ENCODE measurements at places on chromosomes 3 and 15. TPM values are rescaled to one million over a fixed set of nuclear protein-coding genes. Genes with fewer than 3 reads are reported as not detected.

The SELENOK gene
- 45.9 TPM for total RNA-seq

The NDN gene
- 1.9 TPM for total RNA-seq

The UTS2B gene
- not detected for total RNA-seq

The DAZL gene
- not detected for total RNA-seq

The RBPMS2 gene
- 0.12 TPM for total RNA-seq

The AMOTL2 gene
- 190 TPM for total RNA-seq

The HRG gene
- not detected for total RNA-seq

- DNase-seq, result no peak
These were observed 17.4 kb downstream of the SLC35A5 start for GRCh38 chr3:112579232-112579631.

DNA sequence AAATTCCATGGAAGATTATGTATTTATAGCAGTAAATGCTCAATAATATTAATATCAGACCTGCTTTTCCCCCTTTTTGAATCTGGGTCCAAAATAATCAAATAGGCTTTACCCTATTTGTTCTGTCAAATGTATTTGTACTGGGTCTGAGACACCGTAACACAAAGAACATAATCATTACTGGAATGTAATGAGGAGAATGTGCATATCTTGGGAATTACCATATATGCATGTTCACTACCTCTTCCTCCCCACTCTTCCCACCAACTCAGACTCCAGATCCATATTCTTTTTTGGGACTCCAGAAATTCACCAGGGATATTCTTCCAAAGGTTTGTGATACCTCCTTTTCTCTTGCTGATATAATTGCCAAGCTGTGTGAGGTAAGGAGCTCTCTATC is 237.1 kb downstream of the KCNMB2 start:
- no peak for DNase-seq

GRCh38 chr3:116300226-116300625 is 145.1 kb downstream of the LSAMP start:
- DNase-seq, result no peak

GRCh38 chr3:169583269-169583668 is 80.2 kb downstream of the MECOM start:
- no peak for DNase-seq

- no peak for DNase-seq
These were observed 49.4 kb downstream of the KLF15 start for GRCh38 chr3:126307591-126308393.

GRCh38 chr15:81026836-81027599 is 26.3 kb downstream of the TLNRD1 start:
- peak; percentile 73 for DNase-seq

DNA sequence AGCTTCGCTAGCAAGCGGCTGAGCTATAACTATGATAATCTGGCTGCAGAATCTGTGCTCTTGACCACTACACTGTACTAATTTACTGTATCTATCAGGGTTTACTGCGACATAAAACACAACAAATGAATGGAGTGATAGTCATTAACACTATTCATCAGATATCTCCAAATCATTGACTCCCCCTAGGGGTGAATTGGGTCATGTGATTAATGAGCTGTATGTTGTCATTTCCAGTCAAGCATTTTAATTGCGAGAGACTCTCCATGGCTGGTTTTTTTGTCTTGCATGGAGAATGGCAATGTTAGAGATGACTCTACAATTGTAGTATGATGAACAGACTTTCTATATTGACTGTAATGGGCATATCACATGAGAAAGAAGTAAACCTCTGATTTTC is 10.5 kb upstream of the TM4SF18 start:
- no peak for DNase-seq

DNA sequence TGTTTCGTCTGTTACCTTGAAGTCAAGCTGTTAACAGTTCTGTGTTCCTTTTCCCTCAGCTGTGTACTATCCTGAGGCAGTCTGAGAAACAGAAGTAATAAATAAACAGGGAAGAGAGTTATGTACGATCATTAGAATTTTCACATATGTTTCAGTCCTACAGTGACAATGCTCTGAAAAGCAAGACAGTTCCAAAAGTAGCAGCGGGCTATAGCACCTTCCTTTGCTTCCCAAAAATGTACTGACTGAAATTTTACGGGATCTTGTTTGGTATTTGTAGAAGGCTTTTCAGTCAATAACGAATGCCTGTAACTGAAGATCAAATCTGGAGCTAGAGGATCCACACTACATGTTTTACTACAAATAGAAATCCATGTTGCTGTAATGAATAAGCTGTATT is 428.1 kb downstream of the PYDC2 start:
- no peak for DNase-seq

GRCh38 chr15:77988347-77989295 is 88.9 kb downstream of the TBC1D2B start:
- no peak for DNase-seq

DNA sequence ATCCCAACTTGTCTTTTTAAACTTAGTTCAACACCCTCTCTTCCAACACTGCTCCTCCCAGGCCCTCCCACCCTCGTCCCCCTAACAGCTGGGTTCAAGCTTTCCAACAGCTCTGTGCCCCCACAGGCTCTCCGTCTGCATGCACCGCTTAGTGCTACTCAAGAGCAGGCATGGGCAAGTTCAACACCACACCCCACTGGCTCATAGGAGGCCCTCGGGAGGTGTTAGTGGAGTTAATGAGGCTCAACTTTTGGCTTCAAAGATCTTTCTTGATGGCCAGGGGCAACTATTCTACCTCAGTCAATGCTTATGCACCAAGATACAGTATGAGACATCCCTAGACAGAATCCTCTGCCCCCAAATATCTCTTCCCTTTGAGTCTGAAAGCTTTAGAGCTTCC is 114.4 kb downstream of the ANP32A start:
- no peak for DNase-seq

GRCh38 chr3:4162096-4162495 is 141.1 kb upstream of the SETMAR start:
- no peak for DNase-seq

DNA sequence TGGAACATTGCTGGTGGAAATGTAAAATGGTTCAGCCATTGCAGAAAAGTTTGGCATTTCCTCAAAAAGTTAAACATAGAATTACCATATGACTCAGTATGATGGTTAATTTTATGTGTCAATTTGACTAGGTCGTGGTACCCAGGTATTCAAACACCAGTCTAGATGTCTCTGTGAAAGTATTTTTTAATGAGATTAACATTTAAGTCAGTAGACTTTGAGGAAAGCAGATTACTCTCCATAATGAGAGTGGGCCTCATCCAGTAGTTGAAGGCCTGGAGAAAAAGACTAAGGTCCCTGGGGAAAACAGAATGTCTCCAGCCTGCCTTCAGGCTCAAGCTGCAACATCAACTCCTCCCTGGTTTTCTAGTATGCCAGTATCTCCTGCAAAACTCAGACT is 42.3 kb upstream of the TMEM87A start:
- DNase-seq, result no peak

DNA sequence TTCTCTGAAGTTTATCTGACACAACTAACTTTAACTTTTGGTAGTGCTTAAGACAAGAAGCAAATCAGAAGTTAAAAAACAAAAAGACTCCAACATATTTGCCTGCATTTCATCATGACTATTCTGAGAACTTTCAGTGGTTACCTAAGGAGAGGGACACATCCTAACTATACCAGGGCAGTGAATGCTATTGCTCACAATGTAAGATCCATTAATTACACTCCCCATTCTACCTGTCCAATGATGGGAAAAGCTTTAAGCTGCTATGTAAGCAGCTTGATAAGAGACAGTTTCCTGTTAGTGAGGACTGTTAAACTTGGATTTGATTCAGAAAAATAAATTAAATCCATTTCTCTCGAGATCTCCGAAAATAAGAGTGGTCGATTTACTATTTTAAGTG is 37.5 kb downstream of the SERPINI1 start:
- DNase-seq, result no peak

DNA sequence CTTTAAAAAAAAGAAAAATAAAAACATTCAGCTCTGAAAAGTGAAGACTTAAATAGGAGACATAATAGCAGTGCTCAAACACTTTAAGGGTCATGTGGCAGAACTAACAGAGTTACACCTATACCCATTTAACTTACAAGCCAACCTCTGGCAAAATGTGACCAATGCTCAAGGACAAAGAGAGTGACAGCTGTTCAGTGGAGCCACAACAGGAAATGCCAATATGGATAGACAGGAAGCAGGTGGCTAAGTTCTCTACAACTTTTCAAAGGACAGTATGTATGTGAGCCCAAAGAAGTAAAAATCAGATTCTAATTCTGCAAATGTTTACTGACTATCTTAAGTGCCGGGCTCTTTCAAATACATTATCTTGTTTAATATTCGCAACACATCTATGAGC is 3.4 kb downstream of the TMCC1 start:
- no peak for DNase-seq

GRCh38 chr3:19645093-19645492 is 288.9 kb downstream of the EFHB start:
- peak; percentile 49 for DNase-seq

DNA sequence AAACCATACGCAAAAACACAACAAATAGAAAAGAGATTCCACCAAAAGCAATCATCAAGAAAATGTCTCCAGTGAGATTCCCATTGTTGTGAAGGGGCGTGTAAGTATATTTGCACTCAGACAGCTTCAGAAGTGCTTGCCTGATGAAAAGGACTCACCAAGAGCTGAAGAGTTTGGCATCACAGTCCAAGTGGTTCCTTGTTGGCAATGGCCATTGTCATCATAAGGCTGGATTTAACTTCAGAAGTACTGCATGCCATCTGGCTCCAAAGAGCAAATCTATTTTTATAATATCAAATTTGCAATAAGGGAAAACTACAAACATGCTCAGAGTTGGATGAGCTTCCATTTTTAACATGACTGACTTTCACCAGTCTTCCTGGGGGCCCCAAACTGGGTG is 505.3 kb upstream of the NR2F2 start:
- peak; percentile 62 for DNase-seq

DNA sequence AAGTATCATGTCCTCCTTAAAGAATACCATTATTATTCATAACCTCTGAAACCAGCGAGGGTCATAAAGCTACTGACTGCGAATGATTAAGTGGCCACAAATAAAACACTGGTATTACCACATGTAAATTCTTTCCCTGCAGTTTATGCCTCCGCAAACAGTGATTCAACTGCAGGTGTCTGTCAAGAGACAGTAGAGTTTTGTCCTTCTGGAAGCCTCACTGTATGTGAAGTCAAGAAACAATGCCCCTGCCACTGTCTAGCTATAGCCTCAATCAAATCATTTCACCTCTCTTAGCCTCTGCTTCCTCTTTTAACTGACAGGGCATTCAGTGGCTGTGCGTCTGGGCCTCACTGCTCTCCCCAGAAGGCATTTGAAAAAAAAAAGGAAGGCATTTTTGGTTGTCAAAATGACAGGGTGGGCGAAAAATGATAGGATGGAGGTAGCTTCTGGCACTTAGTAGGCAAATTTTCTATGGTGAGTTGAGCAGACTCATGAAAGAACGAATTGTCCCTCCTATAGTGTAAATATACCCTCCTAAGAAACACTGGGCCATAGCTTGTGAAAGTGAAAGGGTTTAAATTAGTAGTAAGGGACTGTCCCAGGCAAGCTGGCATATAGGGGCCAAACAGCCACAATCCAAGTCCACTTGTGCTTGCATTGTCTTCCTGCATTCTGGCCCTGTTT is 66.7 kb downstream of the FILIP1L start:
- no peak for DNase-seq

- DNase-seq, result no peak
These were observed 185.3 kb upstream of the FEZF2 start for GRCh38 chr3:62558549-62559112.
